Left colon (tissue), 2 donors: ENCODE measurements at places on chromosomes 3 and 15. TPM values are rescaled to one million over a fixed set of nuclear protein-coding genes. Genes with fewer than 3 reads are reported as not detected.

GRCh38 chr15:32735989-32736700 lies 18.3 kb downstream of the GREM1 start:
- DNase-seq: no peak

DNA sequence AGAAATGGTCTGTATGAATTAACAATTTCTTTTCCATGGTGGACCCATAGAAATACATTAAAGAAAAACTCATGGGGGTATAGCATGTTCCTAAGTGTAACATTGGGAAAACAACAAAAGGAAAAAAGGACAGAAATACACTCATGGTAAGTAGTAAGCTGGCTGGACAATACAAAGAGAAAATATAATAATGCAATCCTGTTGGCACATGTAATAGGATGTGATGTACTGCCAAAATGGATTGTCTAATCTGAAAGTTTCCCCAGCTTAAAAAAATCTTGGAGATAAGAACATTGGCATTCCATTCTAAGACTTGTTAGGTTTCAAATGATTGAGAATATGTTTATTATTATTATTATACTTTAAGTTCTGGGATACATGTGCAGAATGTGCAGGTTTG lies 128.1 kb downstream of the MBNL1 start:
- DNase-seq: no peak

DNA sequence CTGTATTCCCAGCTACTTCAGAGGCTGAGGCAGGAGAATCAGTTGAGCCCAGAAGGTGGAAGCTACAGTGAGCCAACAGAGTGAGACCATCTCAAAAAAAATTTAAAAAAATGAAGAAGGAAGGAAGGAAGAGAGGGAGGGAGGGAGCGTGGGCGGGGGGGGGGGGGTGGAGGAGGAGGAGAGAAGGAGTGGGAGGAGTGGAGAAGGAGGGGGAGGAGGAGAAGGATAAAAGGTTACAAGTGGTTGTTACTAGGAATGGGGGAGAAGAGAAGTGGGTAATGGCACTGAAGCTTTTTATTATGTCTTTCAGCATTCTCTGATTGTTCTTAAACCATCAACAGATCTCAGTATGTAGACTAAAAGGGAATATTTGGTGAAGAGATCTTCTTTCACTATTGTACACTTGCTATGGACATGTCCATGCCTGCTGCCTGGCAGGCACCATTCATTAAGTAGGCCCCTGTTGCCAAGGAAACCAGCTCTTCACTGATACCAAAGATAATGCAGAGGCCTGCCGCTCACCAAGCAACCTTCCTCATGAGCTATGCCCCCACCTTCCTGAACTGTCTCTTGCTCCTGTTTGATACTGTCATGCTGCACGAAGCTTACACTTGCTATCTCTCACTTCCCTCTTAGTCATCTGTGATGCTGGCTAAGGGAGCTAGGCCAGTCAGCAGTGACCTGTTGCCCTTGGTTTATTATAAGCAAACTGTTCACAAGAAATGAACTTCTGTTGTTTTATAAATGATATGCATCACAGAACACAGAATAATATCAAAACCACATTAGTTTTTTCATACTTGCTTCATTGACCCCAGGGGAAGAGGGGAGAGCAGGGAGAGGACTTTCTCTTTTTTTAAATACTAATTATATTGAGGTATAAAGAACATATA lies 23.1 kb downstream of the EPM2AIP1 start:
- peak; percentile 36 for DNase-seq

GRCh38 chr3:67045711-67046465 lies 47.8 kb downstream of the KBTBD8 start:
- DNase-seq: no peak

- no peak for DNase-seq
These were observed 18.6 kb downstream of the MAGEF1 start for GRCh38 chr3:184693011-184693975.

GRCh38 chr3:195549931-195550519 lies 6.9 kb upstream of the PPP1R2 start:
- peak; percentile 66 for DNase-seq

GRCh38 chr3:60146121-60146520 lies 1096.3 kb upstream of the CFAP20DC start:
- no peak for DNase-seq

DNA sequence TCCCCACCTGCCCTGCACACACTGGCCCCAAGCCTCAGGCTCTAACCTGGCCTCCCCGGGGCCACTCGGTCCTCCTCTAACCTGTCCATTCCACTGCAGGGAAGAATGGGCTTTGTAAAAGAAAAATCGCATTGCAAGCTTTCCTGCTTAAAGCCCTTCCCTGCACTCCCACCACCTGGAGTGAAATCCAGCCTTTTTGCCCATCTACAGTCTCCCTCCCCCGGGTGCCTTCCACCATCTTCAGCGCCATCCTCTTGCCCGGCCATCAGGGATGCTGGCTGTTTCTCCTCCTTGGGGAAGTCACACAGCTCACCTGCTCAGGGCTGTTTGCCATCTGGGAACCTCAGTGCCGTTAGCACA lies 266.9 kb downstream of the OCA2 start:
- DNase-seq: no peak

- DNase-seq: no peak
These were observed 54.6 kb upstream of the C3orf49 start for GRCh38 chr3:63764511-63764910.

DNA sequence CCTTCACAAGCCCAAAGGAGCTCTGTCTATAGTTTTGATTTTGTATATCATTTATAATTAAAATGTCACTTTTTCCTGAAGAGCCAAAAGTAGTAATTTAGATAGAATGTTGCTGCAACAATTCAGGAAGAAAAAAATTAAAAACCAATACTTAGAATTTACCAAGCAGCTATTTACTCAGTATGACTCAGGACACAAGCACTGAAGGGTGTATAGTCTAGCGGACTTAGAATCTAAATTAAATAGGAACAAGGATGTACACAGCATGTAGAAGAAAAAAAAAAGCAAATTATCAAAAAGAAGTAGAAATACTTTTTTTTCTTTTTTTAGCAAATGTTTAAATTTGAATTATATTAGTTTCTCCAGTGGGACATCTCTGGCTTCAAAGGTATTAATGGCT lies 31.6 kb downstream of the PGBD4 start:
- DNase-seq: no peak

GRCh38 chr15:89479173-89479572 lies 17.2 kb downstream of the RHCG start:
- DNase-seq: no peak

DNA sequence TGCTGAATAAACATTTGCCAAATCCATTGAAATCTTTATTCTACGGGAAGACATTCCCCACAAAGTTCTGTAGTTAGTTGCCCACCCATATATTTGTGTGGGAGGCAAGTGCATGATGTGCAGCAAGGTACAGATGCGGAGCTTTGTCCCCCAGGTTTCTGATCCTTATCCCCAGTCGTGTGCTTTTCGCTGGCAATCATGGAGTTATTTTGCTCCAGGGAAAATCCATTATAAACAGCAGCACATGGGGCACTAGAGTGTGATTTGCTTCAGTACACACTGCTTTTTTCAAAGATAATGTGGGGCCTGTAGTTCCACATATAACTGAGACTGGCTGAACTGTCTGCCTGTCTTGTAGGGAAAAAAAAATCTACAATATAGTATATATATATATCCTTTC lies 132.1 kb downstream of the FEZF2 start:
- DNase-seq: no peak

DNA sequence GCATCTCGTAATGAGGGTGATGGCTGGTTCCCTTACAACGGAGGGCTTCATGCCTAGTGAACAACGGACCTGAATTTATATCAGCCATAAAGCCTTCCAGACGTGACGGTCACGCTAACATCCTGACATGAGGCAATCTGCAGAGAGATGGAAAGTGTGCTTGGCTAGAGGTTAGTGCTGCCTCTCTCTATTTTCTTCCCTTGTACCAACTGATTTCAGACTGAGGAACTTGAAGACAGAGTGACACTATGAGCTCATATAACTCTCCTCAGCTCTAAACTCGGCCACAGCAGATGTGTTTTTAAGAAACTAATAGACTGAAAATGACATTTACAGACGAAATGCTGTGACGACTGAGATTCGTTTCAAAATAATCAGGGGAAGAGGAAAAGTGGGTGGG lies 122.4 kb downstream of the XXYLT1 start:
- no peak for DNase-seq

DNA sequence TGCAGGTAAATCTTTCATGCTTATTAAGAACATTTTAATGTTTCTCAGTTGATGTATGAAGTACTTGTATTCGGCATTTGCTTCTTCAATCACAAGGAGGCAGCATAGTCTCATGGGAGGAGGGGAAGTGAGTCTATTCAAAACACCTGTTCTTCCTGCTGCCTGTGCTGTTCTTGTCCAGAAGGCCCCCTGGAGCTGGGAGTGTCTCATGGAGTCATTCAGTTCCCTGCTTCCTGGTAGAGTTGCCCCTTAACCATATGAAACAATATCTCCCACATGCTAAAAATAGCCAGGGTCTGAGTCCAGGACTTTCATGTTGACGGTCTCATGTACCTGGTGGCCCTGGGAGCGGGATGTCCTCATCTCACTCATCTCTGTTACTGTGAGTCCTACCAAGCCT lies 15.5 kb upstream of the PPP1R2 start:
- peak; percentile 46 for DNase-seq

GRCh38 chr3:168220556-168220955 lies 124.8 kb upstream of the GOLIM4 start:
- DNase-seq: no peak

DNA sequence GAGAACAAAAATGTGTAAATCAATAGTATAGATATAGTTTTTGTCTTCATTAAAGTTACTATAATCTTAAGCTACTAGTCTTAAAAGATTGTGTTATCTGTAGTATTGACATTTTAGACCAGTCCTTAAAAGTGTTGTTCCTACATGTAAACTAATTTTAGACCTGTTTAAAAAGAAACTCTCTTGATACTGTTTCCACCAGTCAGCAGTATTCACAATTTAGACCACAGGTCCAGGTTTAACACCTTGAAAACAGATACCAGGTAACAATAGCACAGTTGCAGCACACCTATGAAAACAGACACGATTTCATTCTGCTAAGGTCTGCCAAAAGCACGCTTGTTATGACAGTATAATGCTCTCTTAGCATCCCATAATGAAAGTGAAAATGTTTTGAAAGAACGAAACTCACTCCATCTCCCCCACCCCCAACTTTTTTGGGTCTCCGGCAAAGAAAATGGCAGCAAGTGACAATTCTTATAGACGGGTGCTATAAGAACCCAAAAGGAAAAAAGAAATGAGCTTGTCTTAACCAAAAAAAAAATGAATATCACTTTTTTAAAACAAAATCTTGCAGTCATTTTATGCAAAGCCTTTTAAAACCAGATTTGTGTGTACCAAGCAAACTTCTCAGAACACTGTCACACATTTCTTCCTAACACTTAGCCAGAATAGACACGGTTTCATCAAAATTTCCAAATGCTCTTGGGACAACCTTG lies 1.6 kb downstream of the EIF4E3 start:
- no peak for DNase-seq

DNA sequence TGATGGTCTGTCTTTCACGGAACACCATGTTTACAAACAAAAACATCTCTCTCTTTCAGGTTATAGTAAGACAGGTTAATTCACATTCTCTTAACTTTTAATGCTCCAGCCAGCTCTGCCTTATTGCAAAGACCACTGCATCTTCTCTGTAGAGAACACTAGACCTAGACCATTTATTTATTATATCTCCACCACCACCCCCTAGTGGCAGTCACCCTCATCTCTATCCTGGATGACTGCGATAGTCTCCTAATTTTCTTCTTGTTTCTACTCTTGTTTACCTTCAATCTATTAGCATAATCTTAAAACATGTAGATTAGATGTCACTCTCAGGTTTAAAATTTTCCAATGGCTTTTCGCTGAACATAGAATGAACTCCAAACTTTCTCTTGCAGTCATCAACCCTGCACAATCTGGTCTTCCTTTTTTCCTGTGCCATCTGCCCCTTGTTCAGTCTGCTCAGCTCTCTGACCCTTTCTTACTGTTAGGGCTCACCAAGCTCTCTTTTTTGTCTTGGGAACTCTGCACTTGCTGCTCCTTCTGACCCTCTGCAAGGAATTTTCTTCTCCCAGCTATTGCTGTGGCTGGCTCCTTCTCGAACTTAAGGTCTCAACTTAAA lies 155.6 kb downstream of the SQOR start:
- peak; percentile 59 for DNase-seq

The ZNF860 gene
- total RNA-seq: 0.79 TPM

The ZNF501 gene
- total RNA-seq: 2.6 TPM

The IMPG2 gene
- total RNA-seq: 0.11 TPM

The SPPL2A gene
- 348 TPM for total RNA-seq
